Frontal cortex (tissue), 4 donors: ENCODE measurements at places on chromosomes 16 and 17. TPM values are rescaled to one million over a fixed set of nuclear protein-coding genes. Genes with fewer than 3 reads are reported as not detected.

BICDL2 gene
- not detected for total RNA-seq

YPEL3 gene
- 18.8 TPM for total RNA-seq

SOX8 gene
- 22.8 TPM for total RNA-seq

DNASE1L2 gene
- total RNA-seq: 2.4 TPM

CALB2 gene
- total RNA-seq: 19.2 TPM

CCL2 gene
- 1.2 TPM for total RNA-seq
